ENCODE measurements at places on chromosomes 6 and 20.

DNA sequence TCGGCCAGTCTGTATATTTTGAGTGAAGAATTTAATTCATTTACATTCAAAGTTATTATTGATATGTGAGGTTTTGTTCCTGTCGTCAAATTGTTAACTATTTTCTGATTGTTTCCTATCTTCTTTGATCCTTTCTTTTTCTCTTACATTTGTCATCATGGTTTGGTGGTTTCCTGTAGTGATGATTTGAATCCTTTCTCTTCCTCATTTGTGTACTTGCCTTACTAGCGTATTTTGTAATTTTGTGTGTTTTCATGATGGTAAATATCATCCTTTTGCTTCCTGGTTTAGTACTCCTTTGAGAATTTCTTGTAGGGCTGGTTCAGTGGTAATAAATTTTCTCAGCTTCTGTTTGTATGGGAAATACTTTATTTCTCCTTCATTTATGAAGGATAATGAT, 151.7 kb upstream of the CEP162 start:
- DNase-seq, result no peak

GRCh38 chr20:50280851-50281655, 90.4 kb downstream of the CEBPB start:
- DNase-seq, result no peak

DNA sequence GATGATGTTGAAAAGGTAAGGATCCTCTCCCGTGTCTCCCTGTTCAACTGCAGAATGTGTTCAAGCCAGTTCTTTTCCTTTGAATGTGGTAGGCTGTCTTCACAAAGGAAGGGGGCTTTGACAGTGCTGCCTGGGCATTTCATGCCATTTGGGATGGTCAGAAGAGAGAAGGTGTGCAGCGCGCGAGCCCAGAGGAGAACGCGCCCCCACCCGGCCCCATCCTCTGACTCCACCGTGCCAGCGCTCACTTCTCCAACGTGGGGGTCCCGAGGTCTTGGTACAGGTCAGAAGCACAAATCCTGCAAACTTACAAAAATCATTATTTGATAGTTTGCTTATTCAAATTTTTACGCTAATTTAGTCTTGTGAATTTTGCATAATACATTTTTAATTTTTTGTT, 14.4 kb downstream of the ENTPD6 start:
- DNase-seq, result no peak

- DNase-seq, result no peak
Measured at GRCh38 chr20:62069741-62070216, 4.1 kb upstream of the TAF4 start.

- DNase-seq, result no peak
Measured at GRCh38 chr6:140039364-140039763, 664.9 kb upstream of the CITED2 start.

GRCh38 chr6:39493777-39494176, 171.3 kb upstream of the KCNK16 start:
- peak; percentile 26 for DNase-seq

- no peak for DNase-seq
Measured at GRCh38 chr20:62002882-62003480, 62.7 kb downstream of the TAF4 start.

DNA sequence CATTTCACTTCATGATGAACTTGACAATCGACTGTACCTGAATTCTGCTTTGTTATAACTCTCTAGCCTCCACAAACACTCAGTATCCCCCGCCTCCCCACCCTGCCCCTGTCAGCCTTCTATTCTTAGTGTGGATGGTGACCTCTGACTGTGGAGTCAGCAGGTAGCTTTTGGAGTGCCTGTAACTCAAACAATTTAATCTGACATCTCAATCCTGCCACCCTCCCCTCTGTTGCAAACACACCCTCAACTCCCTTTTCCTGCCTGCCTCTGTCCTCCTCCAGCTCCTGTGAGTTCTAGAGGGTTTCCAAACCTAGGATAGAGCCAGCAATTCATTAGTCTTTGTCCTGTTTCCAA, 20.3 kb downstream of the DAAM2 start:
- no peak for DNase-seq

DNA sequence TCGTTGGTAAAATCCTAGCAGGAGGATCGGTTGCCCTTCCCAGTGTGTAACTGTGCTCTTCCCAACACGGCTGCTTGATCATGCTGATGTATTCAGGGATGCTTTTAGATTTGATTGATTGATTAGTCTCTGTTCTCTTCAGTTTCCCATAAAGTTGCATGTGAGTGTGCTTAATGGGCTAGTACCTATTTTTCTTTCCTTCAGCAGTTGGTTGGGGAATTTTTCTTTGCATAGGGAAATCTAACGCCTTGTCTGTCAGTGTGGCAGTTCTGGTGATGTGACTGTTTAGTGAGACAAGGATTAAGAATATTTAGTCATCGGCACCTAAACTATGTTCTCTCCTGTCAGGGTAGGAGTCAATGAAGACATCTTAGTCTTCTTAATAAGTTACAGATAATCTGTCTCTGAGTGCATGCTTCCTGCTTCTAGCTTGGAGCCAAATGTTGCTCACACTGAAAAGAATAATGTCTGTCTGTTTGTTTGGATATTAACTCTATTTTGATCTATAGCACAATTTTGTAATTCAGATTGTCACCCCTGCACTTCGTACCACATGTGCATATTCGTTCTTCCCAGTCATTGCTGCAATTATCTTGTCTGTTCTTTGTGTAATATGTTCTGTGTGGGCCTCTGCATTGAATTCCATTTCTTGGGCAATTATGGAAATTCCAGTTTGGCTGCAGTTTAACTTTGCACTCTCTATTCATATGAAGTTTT, 169.9 kb downstream of the EDN1 start:
- peak; percentile 52 for DNase-seq

- DNase-seq, result no peak
Measured at GRCh38 chr20:3728354-3728753, 4.1 kb upstream of the HSPA12B start.

- DNase-seq, result no peak
Measured at GRCh38 chr20:58854638-58855471, 2.3 kb downstream of the GNAS start.

DNA sequence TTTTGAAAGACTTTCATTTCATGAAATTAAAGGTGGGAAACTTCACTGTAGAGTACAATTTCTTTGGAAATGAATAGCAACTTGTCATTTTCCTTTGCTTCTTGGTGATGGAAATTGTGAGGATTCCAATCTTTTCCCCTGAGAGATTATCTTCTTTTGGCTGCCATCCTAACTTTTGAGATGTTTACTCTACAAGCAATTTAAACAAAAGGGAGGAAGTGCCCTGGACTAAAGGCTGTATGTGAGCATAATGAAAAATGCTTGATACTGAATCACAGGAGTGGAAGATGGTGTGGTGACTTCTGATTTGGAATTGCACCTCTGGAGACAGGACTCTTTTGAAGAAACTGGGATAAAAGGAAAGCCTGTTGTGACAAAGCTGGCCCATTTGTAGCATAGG, 43.1 kb upstream of the JAG1 start:
- DNase-seq, result peak; percentile 35

GRCh38 chr6:139536751-139537617, 162.5 kb upstream of the CITED2 start:
- peak; percentile 22 for DNase-seq

GRCh38 chr6:66986940-66987339, 1279.9 kb upstream of the EYS start:
- no peak for DNase-seq

DNA sequence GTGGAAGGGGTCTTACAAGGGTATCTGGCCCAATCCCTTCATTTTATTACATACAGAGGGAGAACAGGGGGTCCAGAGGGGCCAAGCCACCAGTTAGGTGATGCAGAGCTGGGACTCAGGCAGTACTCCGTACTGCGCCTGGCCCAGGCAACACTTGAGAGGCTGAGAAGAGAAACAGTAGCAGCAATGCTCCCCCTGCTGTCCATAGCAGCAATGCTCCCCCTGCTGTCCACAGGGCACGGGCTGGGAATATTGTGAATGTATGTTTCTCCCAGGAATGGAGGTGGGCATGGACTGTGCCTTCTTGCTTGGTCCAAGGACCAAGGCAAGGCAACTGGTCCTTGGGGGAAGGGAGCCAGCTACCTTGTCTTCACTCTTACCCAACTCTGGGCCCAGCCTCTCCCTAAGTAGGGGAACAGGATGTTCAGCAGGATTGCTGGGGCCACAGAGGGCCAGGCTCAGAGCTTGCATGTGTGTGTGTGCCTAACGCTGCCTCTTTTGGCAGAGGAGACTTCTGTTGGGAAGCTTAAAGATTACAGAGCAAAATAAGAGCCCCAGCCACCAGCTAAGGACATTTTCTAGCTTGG, 14.8 kb upstream of the FAM83C start:
- DNase-seq, result peak; percentile 66

GRCh38 chr6:106637051-106637716, 7.8 kb downstream of the QRSL1 start:
- no peak for DNase-seq

- DNase-seq, result peak; percentile 18
Measured at GRCh38 chr6:64249115-64249514, 613.5 kb downstream of the PHF3 start.

DNA sequence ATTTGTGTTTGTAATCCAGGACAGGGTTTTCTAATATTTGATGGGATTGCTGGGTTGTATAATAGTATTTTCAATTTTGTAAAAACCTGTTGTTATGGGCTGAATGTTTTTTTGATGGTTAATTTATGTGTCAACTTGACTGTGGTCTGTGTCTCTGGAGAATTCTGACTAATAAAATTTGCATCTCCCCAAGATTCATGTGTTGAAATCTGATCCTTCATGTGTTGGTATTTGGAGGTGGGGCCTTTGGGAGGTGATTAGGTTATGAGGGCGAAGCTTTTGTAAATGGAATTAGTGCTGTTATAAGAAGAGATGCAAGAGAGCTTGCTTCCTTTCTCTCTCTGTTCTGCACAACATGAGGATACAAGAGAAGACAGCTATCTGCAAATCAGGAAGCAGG, 48.7 kb upstream of the SAMD5 start:
- DNase-seq, result no peak

DNA sequence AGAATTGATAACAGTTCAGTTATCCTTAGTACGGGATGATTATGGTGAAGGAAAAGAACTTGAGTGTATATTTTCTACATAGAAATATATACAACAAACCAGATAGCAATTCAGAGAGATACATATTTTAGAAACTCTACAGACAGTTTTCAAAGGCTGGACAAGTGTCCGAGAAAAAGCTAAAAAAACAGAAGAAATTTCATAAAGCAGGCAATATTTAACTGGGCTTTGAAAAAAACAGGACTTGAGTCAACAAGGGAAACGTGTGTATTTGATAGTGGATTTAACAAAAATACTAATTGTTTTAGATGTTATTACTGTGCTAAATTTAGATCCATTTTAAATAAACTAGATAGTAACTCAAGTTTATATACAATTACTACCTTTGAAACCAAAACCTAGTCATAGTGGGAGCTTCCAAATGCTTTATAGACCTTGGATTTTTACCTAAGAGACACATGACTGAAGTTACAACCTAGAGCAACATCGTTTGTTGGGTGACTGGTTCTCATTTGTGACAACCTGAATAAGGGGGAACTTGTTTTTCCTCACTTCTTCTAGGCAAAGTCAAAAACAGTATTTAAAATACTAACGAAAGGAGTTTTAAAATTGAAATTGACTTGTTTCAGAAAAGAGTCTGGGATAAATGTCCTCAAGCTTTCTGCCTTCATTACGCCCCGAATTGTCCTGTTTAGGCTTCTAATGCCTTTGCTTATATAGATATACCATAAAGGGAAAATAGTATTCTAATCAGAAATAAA, 116.7 kb upstream of the PRSS16 start:
- no peak for DNase-seq

- peak; percentile 11 for DNase-seq
Measured at GRCh38 chr6:47679322-47679906, 19.0 kb upstream of the ADGRF4 start.

- DNase-seq, result no peak
Measured at GRCh38 chr20:35295058-35295457, 2.8 kb upstream of the FAM83C start.

- DNase-seq, result peak; percentile 83
Measured at GRCh38 chr6:16725145-16725864, 36.0 kb downstream of the ATXN1 start.

DNA sequence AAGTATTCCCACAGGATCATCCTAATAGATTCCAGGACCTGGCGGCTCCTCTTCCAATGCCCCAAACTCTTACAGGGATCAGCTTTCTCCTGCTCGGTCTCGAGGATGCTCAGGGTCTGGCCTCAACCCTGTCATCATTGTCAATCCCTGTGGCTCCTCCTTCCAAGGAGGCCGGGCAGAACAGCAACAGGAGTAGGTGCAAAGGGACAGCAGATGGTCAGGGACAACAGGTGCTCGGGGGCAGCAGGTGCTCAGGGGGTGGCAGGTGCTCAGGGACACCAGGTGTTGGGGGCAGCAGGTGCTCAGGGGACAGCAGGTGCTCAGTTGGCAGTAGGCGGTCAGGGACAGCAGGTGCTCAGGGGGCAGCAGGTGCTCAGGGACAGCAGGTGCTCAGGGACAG, 84.8 kb downstream of the TTLL2 start:
- DNase-seq, result no peak

- no peak for DNase-seq
Measured at GRCh38 chr20:58466729-58467571, 48.2 kb downstream of the APCDD1L start.

GRCh38 chr20:37764333-37764935, 70.6 kb downstream of the CTNNBL1 start:
- DNase-seq, result no peak

GRCh38 chr6:106509420-106510089, 119.7 kb downstream of the RTN4IP1 start:
- DNase-seq, result no peak

- DNase-seq, result no peak
Measured at GRCh38 chr6:168089186-168090063, 10.4 kb upstream of the FRMD1 start.

Data from adipocyte (in vitro differentiated cells).